ENCODE measurements at places on chromosomes 13 and 19. TPM values are rescaled to one million over a fixed set of nuclear protein-coding genes. Genes with fewer than 3 reads are reported as not detected.
A peak's percentile ranks its signal among the peaks of the same experiment; 100 is the strongest.

GRCh38 chr19:15418231-15418578 lies 583 bp downstream of the AKAP8L start:
- DNase-seq, result no peak

DNA sequence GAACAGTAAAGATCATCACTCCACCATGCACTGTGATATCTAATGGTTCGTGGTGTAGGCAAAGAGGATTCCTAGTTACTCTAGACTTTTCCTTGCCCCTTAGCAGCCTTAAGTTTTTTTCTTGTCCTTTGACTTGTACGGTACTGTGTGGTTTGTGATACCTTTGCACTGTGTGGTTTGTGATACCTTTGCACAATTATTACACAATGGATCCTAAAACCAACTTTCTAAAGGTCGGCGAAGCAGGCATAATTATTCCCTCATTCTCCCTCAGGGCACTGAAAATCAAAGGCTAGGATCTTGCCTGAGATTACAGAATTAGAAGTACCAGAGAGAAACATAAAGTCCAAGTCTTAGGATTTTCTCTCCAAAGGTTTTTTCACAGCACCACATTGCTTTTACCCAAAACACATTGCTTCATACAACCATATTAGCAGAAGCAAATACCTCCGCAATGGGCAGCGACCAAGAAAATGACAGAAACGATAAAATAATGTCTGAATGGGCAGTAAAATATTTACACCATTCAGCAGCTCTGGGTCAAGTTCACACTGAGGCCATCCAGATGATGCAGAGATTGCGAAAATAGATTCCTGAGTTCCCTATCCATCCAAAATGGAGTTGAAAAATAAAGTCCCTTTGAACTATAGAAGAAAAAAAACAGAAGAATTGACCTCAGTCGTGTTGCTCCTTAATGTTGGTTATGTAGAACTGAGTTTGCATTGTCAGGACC lies 106.4 kb downstream of the FGF14 start:
- DNase-seq, result no peak

DNA sequence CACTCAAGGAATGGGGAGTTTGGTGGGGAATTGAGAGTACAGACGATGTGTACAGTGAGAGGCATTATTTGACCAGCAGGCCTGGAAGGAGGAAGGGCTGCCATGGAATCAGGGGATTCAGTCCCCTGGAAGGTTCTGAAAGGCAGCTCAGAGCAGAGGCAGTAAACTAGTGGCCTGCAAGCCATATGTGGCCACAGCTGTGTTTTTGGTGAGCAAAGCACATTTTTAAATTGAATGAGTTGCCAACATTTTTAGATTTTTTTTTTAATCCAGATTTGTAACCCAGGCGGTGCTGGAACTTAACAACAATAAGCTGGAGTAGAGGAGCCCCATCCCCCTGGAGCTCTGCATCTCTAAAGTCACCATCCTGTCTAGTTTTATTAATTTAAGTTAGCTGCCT lies 95.3 kb upstream of the IPO5 start:
- DNase-seq, result no peak

DNA sequence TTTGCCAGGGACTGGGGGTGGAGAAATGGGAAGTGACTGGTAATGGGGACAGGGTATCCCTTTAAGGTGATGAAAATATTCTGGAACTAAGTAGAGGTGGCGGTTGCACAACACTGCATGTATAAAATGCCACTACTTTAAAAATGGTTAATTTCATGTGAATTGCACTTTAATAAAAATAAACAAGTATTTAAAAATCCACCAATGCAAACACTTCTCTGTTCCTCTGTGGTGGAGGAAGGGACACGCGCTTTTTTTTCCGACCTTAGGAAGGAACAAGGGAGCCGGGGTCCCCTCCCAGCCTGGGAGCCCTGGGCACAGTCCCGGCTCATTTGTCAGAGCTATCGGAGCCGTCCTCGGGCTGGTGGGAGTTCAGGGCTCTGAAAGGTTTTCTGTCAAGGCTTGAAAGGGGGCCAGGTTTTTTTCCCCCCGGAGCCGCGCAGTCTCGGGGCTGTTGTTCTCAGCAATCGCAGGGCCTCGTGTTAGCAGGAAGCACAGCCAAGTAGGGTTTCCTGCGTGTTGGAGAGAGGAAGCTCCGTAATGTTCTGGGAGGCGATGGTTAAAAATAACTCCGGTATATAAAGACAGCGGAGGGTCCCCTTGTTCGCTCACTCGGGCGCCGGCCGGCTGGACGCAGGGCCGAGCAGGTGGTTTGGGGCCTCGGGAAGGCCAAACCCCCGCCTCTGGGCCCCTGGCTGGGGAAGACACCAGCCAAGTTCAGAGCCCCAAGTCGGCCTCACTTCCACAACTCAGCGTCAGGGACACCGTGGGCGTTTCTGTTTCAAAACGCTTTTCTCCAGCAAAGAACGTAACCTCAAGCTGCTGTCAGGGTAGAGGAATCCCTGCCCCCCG lies 41.2 kb upstream of the KLF2 start:
- DNase-seq, result peak; percentile 94

DNA sequence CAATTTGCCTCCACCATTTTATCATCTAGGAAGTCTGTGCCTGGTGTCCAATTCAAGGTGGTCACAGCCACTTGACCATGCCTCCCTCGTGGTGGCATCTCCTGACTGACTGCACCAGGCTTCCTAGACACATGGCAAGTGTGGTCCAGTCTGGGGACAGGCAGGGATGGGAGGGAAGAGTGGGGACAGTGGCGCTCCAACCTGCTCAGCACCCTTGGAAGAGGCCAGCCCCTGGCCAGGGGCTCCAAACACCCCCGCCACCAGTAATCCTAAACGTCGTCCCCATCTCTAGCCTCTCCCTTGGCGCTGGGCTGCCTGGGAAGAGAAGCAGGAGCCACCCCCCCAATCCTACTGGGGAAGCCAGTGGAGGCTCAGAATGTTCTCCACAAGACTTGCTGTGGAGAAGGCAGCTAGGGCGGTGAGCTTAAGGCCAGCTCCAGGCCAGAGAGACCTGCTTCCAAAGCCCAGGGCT lies 2.7 kb downstream of the RPL36 start:
- no peak for DNase-seq

DNA sequence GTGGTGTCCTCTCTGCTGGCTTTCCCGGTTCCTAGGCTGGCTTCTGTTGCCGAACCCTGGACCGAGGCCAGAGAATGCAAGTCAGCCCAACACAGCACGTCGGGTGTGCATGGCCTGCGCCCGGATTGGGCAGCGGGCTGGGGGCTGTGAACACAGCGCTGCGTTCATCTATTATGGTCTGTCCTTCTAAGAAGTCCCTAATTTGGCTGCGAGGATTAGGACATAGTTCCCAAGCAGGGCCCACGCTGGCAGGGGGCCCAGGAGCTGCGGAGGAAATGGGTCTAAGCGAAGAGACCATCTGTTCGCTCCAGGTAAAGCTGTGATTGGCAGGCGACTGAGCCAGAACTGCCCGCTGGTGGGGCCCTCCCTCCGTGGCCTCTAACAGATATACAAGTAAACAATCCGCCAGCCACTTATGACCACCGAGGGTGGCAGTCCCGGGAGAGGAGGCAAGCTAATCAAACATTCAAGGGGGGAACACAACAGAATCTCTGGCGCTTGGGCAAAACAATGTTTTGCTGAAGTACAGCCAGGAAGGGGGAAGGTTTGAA lies 6.0 kb downstream of the SYCE2 start:
- DNase-seq, result no peak

GRCh38 chr19:39236527-39236926 lies 8.3 kb downstream of the IFNL3 start:
- no peak for DNase-seq

DNA sequence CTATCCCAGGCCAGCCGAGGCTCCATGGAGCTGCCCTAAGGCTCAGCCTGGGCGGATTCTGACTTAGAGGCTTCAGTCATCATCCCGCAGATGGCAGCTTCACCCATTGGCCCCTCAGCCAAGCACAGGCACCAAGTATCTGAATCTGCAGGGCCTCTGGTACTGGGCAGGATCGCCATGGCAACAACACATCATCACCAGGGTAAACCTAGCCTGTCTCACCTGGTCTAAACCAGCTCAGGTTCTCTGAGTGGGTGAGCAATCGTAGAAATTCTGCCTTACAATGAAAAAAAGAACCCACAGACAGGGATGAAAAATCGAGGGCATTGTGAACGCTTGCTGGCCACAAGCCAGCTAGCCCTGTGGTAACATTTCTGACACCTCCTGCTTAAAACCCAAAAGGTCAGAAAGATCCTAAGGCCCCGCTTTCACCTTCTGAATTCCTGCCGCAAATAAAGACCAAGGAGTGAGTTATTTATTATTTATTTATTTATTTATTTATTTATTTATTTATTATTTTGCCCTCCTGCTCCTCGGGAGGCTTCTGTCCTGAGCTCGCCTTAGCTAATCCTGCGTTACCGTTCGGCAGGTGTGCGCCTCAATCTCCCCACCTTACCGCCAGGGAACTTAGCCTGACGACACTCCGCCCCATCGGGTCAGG lies 12.0 kb upstream of the CEACAM21 start:
- no peak for DNase-seq

DNA sequence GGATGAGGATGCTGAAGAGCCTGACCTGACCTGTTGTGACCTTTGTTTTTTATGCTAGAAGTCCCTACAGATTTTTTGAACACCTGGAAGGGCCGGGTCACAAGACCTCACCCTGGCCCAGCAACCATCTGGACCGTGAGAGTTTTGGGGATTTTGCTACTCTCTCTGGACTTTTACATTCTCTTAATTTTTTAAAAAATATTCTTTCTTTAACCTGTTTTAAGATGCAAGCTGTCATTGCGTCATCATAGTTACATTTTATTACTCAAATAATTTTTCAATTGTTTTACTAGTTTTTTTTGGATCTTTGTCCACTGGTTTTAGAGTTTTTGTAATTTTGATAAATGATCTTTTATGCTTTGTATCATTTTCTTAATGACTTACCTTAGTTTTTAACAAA lies 7.5 kb downstream of the DKKL1 start:
- DNase-seq, result no peak

DNA sequence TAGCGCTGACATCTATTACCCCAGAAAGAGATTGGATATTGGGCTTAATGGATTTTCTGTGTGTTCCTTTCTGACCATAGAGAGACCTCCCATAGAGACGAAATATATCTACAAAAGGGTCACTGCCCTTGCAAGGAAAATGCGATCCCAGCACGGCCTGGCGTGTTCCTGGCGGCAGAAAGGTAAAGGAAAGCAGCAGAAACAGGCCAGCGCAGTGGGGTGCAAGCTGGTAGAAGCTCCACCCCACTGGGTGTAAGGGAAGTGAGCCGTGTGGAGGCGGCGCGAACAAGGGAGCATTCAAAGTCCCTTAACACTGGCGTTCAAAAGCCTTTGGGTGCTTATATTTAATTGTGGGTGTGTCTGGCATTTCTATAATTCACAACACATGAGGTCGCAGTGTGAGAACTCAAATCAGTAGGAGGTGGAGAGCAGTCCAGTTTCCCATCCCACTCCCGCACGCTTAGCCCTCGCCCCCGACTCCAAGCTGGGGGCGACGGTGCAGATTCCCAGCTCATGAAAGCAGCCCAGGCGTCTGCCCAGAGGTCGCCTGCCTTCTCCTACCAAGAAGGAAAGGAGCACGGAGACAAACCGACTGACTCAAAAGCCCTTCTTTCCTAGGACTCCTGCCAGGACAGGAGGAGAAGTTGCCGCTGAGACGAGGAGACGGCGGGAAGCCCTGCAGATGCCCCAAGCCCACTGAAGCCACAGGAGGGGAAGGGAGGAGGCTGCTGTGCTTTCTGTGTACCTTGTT lies 478.4 kb downstream of the FOXO1 start:
- no peak for DNase-seq

GRCh38 chr13:49220036-49220855 lies at the start of gene MLNR:
MLNR (plus strand) TSS chr13:49220338; CDS start chr13:49220338, 0 bp downstream.
- DNase-seq, result peak; percentile 8

DNA sequence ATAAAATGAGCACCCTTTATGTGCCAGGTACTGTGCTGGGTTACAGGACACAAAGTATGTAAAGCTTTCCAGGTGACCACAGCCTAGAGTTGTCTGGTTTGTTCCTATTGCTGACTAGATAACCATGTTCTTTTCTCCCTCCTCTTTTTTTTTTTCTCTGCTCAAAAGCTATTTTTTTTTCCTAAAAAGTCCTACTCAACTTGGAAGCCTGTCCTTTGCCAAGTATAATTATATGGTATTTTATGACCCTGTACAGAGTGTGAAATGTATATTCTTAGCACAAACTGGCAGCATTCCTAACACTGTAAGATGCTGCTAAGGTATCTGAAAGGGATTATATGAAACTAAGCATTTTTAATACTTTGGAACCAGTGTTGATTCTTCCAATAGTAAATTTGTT lies 171.0 kb downstream of the GPC6 start:
- DNase-seq, result no peak

DNA sequence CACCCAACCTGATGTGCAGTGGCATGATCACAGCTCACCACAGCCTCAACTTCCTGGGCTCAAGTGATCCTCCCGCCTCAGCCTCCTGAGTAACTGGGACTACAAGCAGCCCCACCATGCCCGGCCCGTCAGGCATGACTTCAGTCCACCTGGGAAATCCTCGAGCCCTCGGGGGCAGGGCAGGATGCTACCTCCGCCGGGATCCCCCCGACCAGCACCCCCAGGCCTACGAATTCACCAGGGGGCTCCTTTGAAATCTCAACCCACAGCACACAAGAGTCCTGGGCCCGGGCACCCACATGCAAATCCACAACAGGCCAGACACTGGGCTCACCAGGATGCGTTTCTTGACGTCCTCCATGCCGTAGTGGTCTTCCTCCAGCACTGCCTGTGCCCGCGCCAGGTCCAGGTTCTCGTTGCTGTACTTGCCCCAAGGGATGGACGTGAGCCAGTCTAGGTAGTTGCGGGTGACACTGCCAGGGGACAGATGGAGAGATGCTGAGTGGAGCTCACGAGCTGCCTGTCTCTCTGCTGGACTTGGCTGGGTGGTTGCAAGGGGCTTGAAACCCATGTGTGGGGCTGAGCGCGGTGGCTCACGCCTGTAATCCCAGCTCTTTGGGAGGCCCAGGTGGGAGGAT lies 10.5 kb downstream of the RPL36 start:
- DNase-seq, result no peak

GRCh38 chr13:41418027-41418426 lies 39.3 kb upstream of the RGCC start:
- DNase-seq, result no peak

- no peak for DNase-seq
Observed at GRCh38 chr13:45243077-45243476, 42.2 kb upstream of the KCTD4 start.

- no peak for DNase-seq
Observed at GRCh38 chr13:97506511-97506910, 72.5 kb downstream of the RAP2A start.

SIX5 gene
- polyA plus RNA-seq, result 19.0 TPM

TPTE2 gene
- polyA plus RNA-seq, result not detected

DACT3 gene
- polyA plus RNA-seq, result 15.2 TPM

PLK5 gene
- 0.20 TPM for polyA plus RNA-seq

C19orf25 gene
- 16.5 TPM for polyA plus RNA-seq

DZIP1 gene
- 27.0 TPM for polyA plus RNA-seq

CD33 gene
- polyA plus RNA-seq, result 3.8 TPM

SMIM44 gene
- polyA plus RNA-seq, result not detected

ADM5 gene
- polyA plus RNA-seq, result 0.99 TPM

PROZ gene
- polyA plus RNA-seq, result not detected

ZIM2 gene
- 5.2 TPM for polyA plus RNA-seq

All from forelimb muscle (tissue), 1 donor.